ENCODE measurements at places on chromosomes 16 and 17.
A peak's percentile ranks its signal among the peaks of the same experiment; 100 is the strongest.

- DNase-seq = no peak
Measured at GRCh38 chr16:3187798-3188674, at the start of gene OR1F1. Gene OR1F1, plus strand, starts transcription at chr16:3188204.

DNA sequence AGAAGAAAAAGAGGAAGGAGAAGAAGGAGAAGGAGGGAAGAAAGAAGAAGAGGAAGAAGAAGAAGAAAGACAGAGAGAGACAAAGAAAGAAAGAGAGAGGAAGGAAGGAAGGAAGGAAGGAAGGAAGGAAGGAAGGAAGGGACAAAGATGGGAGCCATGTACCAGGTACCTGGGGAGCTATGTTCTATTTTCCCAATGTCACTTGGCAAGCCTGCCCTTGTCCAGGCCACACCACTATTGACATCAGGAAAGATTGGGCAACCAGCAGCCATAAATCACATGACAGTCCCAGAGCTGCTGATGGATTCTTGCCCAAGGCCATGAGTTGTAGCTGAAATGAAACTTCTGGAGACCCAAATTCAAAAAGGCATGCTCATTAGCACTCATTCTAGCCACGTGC, 2.7 kb upstream of the CES1 start:
- no peak for DNase-seq

DNA sequence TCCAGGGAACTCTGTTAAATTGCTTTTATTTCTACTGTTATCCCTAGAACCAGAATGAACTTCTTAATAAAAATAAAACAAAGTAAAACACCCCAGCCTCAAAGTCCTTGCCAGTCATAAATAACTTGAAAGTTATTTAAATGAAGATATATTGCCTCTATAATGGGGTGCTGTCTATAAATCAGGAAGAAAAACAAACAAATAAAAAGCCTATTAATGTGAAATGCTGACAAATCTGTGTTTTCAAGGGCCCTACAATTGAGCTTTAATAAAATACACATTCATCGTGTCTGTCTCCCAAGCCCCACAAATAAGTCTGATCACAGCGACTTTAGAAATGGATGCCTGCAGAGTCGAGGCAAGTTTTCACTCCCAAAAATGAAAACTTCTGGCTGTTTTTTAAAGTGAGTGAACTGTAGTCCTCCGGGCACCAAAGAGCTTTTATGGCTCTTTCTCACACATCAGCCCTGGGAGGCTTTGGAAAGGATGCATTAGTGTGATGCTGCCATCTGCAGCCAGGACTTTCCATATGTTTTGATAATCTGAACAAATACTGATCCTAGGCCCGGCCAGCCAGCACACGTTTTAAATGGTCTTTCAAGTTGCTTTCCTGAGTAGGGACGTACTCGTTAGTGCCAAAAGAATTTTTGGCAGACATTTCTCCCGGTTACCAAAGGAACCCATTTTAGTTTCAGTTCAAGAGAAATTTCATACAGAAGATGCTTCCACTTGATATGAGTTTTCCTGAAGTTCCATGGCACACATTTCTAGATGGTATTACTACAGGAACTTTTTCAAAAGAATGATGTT, 16.3 kb downstream of the NACA2 start:
- no peak for DNase-seq

GRCh38 chr17:670286-670685, 44.4 kb downstream of the VPS53 start:
- DNase-seq = no peak

GRCh38 chr17:40209404-40210093, 9.6 kb upstream of the WIPF2 start:
- no peak for DNase-seq

GRCh38 chr17:50263331-50264262, 10.7 kb upstream of the TMEM92 start:
- peak; percentile 55 for DNase-seq

DNA sequence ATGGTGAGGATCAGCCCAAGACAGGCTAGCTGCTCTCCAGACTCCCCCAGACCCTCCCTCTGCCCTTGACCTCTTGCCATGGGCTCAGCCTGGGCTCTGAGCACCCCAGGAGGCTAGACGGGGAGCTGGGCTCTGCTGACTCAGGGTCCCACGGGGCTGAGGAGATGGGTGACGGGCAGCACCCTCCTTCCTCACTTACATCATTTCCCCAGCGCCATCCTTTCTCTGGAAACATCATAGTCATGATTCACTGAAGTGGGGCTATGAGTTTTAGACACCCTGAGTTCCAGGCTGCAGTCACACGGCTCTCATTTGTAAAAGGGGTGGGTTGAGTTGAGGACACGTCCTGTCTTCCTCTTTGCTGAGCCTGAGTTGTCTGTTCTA, 3.0 kb upstream of the ITGAX start:
- DNase-seq = no peak

GRCh38 chr16:67244387-67245185, 2.7 kb downstream of the FHOD1 start:
- peak; percentile 66 for DNase-seq

DNA sequence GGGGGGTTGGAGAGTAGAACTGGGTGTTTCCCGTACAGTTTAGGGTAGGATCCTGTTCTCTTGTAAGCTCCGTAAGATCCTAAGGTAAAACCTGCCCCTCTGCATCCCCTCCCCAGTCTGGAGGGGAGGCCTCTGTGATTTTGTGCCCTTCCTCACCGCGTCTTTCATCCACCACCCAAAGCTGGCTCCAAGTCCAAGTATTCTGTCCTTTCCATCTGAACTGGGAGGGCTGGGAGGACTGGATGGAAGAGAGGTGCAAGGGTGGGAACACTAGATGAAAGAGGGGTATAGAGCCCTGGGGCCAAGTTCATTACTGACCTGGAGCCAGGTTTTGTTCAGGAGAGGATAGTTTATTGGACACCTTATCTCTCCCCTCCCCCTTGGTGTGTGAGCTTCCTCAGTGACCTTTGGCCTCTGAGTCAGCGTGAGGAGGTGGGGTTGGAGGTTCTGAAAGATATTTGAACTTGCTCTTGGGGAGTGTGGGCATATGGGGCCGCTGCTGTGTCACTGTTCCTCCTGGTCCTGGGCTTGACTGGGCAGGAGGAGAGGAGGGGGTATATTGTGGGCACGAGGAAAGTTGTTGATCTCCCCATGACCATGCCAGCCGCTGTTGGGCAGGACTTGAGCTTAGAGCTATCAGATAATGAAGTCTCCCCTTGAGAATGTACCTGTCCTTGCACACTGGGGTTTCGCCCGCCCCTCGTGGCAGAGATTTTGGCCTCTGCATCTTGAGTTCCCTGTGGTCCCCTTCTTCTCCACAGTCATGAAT, 1.6 kb downstream of the LASP1 start:
- no peak for DNase-seq

GRCh38 chr17:63838631-63839171, 3.8 kb downstream of the SMARCD2 start:
- no peak for DNase-seq

- no peak for DNase-seq
Measured at GRCh38 chr17:6456914-6457687, 12.8 kb downstream of the PIMREG start.

GRCh38 chr17:77628035-77628434, 330.5 kb upstream of the TNRC6C start:
- no peak for DNase-seq

GRCh38 chr17:19531780-19532501, 1.7 kb upstream of the SLC47A1 start:
- peak; percentile 1 for DNase-seq

DNA sequence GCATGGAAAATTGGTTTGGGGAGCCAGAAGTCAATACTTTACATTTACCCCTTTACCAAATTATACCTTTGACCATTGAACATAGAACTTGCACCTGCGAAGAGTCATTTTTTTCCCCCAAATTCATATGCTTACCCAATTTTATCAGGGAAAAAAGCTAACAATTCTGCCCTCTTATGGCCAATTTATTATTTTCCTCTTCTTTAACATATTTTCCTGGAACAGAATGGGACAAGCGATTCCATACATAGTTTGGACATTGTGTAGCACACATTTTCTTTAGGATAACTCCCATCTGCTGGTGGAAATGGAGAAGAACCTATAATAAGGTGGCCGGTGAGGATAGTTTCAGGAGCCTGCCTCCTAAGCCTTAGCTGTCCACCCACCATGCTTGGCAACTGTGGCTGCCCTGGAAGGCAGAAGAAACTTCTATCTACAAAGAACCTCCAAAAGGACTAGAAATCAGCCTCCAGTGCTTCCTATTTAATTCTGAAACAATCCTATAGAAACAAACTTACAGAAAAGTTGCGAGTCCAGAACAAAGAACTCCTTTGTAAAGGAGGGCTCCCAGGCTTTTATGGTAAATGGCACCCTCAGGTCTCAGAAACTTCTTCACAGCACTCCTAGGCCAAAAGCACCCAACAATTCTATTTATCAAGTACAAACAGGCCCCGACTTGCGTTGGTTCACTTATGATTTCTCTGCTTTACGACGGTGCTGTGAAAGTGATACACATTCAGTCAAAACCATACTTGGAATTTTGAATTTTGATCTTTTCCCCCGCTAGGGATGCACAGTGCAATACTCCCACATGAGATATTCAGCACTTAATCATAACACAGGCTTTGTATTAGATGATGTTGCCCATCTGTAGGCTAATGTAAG, 64.1 kb upstream of the CACNG4 start:
- DNase-seq = no peak

DNA sequence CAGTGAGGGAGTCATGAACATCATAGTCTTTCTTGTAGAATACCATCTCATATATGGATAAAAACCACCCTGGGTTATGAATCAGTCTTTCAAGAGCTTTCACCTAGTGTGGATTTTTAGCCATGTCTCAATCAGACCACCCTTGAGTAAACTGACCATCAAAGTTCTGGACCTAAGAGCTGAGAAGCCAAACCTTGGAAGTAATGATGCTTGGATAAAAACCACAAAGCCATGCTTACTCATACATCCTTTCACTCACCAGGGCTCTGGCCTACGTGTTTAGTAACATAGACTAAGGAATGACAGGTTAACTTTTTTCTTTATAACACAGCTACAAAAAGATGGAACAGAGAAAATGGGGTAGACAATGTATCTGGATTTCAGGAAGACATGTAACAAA, 167.2 kb downstream of the STX8 start:
- DNase-seq = no peak

Measured in chondrocyte (in vitro differentiated cells).